ENCODE measurements at places on chromosomes 1 and 21. TPM values are rescaled to one million over a fixed set of nuclear protein-coding genes. Genes with fewer than 3 reads are reported as not detected.

Gene RIPPLY3
- 2.4 TPM for polyA plus RNA-seq

Gene CFHR4
- not detected for polyA plus RNA-seq

Gene LCE3A
- polyA plus RNA-seq: not detected

Gene LCE1A
- polyA plus RNA-seq: not detected

Gene MFAP2
- 233 TPM for polyA plus RNA-seq

GRCh38 chr1:62922006-62922405, 138.1 kb downstream of the ATG4C start:
- no peak for DNase-seq

DNA sequence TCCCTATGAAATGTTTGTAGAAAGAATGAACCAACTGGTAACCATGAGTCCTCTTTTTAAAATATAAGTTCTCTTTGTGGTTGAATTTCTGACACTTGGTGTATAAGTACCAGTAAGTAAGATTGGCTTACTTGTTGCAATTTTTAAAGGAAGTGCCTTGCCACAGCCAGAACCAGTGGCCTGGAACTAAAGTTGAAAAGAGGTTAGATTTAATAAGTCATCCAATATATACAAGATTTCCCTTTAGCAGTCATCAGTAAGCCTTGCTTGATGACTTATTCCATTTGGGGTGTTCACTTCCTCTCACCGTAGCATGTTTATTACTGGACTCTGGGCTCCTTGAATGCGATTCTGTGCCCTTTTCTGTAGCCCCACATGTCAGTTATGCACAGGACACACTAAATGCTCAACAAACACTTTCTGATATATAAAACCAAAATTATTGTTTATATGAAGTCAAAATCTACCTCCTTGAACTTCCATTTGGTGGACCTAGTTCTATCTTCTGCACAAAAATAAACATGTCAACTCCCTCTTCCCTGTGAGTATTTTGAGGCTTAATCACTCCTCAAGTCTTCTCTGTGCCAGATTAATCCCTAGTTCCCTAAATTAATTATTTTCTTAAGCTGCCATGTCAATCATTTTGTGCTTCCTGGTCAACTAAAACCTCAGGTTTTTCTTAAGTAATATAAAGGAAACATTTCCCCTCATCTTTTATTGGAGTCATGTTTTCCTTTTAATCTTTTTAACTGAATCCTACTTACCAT, 218.1 kb downstream of the ST6GALNAC3 start:
- DNase-seq: no peak

- peak; percentile 81 for DNase-seq
Observed at GRCh38 chr21:42939582-42940413, 14.4 kb upstream of the ERVH48-1 start.

GRCh38 chr1:247173431-247173830, 1.6 kb upstream of the ZNF124 start:
- DNase-seq: no peak

DNA sequence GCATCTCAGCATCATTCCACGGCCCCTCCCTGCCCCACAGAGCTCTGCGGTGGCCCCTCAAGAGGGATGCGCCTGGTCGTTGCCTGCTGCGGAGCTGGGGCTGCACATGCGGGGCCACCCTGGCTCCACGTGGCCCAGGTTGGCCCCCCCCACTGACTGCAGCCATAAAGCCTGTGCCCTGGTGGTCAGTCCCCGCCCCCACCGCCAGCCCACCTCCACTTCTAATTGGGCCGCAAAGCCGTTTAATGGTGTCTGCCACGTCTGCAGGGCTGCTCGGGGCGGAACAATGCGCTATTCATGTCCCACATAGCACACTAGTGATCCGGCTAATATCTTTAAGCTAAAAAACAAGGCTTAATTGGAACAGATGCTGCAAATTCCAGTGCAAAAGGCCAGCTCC, 33.5 kb upstream of the ACTRT2 start:
- DNase-seq: no peak

GRCh38 chr21:37367703-37368540, 1.3 kb downstream of the DYRK1A start:
- no peak for DNase-seq

GRCh38 chr1:210505601-210506496, 177.1 kb downstream of the HHAT start:
- no peak for DNase-seq

DNA sequence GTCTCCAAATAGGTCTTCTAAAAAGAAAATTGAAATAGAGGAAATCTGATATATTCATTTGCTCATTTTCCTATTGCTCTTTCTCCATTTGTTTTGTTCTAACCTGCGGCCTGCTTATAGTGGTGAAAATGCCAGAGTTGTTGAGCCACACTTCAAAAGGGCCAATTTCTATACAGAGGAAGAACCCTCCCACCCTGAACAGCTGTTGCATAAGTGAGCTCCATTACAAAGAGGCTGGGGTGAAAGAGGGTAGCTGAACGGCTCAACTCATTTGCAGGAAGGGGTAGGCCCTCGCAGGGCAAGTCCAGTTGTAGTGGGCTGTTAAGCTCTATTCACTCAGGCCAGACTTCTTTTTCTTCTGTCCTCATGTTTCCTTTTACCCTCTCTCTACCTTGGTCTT, 8.8 kb downstream of the ADCY10 start:
- DNase-seq: no peak

GRCh38 chr1:195195423-195196057, 1412.7 kb downstream of the KCNT2 start:
- DNase-seq: no peak

DNA sequence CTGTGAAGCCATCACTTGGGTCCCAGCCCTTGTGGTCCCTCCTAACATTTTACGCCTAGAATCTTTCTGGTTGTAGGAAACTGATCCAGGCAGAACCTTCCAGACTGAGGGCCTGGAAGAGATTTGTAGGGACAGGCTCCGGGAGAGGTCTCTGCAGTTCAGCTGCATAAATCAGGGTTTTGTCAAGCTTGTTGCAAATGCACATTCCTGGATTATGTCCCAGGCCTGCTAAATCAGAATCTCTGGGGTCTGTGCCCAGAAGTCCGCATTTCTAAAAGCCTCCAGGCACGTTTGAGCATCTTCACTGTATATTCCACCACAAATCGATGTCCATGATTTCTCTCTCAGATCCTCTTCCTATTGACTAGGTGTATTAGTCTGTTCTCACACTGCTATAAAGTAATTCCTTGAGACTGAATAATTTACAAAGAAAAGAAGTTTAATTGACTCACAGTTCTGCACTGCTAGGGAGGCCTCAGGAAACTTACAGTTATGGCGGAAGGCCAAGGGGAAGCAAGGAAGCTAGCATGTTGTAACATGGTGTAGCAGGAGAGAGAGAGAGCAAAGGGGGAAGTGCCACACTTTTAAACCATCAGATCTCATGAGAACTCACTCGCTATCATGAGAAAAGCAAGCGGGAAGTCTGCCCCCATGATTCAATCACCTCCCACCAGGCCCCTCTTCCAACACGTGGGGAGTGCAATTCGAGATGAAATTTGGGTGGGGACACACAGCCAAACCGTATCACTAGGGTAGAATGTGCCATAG, 1.2 kb upstream of the FHAD1 start:
- peak; percentile 47 for DNase-seq

DNA sequence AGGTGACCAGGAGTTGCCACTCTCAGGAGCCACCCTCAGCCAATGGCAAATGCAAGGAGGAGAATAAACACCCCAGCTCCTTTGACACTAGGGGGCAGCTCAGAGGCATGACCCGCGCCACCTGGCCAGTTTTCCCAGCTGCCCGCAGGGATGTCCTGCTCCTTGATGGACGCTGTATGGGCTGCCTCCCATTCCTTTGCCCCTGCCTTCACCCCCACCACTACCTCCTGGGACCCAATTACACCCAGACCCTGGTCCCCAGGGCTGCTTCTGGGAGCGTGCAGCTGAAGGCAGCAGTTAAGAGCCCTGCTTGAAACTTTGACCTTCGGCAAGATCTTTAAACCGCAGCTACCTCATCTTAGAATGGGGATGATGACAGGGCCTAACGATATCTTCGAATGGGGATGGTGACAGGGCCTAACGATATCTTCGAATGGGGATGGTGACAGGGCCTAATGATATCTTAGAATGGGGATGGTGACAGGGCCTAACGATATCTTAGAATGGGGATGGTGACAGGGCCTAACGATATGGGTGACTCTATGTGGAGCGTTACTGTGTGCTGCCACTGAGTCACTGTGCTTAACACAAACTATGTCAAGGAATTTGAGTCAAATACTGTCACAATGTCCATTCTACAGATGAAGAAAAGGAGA, 163.0 kb upstream of the KAZN start:
- DNase-seq: no peak

GRCh38 chr1:1763657-1764621, 14.3 kb downstream of the NADK start:
- DNase-seq: no peak

DNA sequence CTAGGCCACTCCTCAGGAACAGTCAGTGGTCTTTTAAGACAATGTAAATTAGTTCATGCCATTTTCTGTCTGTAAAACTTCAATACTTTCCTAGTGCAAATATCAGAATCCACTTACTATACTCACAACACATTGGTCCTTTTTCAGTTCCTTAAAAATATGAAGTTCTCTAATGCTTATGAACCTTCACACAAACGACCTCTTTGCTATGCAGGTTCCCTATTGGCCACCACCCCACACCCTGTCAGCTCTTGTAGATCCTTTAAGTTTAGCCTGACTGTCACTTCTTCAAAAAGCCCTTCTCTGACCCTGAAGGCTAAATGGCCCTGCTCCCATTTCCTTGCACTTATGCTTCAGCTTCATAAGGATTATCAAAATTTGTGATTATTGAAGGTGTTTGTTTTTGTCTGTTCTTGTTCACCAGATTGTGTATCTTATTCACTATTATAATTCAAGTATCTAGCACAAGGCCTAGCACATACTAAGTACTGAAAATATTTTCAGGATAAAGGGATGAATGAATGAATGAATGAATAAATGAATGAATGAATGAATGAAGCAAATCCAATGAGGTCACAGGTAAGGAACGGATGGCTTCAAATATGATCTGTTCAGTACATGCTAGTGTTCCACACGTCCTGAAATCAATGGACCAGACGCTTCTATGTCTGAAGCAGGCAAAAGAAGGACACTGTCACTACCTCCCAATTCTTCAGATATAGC, 373.9 kb downstream of the VAV3 start:
- DNase-seq: no peak

DNA sequence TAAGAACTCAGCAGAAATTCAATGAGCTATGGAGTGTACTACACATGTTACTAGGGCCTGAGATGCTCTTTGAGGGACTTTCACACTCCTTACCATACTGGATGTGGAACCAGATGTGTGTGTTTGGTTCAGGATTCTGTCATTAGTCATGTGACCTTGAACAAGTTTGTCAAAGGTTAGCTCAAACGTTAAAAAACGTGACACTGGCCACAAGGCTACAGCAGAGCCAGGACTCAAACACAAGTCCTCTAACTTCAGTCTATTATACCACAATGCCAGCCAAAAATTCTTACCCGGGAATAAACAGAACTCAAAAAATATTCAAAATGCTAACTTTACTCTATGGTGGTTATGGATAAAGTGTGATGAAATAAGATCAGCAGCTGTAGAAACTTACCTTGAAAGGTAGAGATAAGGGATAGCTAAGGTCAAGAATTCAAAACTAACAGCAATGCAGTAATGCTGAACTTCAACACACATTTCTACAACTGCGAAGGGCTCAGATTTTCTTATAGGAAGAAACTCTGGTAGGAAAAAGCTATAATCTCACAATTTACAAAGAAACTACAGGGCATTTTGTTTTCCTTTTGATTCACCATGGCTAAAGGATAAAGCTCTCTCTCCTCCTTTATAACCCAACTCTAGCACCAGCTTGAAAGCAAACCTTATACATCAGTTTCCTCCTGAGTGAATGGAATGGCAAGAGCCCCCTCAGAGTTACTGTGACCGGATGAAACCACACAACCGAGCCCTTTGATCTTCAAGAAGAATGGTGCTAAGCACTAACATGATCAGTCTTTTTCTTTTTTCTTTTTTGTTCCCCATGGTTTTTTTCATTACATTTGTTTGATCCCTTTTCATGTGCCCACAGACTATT, 233.9 kb downstream of the SLC45A1 start:
- no peak for DNase-seq

GRCh38 chr1:9718006-9718680, 66.6 kb downstream of the PIK3CD start:
- no peak for DNase-seq

DNA sequence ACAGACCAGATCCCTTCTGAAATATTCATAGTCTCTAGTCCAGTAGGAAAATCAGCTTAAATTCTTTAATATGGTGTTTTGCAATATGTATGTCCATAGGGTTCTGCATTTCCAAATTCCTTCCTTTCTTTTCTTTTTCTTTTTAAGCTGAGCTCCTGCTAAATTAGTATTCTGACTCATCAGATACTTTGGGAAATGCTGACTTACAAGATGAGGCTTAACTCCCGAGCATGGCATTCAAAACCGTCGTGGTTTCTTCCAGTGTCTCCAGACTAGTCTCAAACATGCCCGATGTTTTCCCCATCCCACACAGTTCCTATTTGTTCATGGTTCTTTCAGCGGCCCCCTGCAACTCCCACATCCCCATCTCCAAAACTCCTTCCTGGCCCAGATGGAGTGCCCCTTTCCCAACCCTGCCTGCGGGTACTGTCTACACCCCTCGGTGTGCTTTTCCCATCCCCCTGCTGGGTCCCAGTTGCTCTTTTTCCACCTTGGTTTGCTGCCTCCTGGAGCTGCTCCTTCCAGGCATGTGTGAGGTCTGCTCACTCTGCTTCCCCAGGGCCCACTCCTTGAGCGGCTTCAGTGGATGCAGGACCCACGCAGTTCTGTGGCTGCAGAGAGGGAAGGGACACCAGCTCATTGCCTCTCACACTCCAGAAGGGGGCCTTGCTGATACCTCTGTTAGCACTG, 19.5 kb upstream of the ETV3 start:
- no peak for DNase-seq

DNA sequence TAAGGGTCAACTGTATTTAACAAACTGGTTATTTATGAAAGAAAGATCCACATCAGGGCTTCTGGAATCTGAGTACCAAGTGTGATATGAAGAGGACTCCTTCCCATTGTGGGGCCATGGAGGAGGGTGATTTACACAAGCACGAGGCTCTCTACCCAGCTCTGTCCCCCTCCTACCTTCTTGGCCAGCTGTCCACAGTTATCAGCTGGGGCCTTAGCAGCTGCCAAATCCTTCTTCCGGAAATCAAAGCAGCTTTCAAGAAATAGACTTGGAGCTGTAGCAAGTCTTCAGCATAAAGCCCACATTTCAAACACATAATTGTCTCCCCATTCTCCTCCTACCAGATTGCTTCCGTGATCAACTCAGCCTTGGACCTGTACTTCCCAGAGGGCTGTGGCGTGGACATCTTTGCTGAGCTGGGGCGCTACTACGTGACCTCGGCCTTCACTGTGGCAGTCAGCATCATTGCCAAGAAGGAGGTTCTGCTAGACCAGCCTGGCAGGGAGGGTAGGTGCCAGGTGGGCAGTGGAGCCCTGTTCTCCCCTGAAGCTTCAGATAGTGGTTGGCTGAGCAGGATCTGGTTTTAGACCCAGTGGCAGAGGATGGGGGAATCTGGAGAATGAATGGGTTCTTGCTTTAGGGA, 15.5 kb downstream of the AZIN2 start:
- DNase-seq: no peak

DNA sequence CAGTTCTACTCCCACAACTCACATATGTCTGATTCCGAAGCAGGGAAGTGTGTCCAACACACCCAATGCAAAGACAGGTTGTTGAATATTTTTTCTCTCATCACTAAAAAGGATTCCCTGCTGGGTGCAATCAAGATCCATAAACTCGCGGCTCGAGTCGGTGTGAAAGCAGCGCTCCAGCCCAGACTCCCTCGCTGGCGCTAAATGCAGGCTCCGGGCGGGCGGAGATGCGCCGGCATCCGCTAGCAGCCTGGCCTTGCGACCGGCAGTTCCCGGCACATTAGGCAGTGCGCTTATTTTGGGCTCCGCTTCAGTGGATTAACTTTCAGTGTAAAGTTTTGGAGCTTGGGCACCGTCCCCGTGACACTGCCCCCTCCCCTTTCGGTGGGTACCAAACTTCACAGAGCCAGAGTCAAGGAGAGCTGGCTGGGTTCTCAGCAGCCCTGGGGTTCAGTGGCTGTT, 87.7 kb upstream of the POU3F1 start:
- no peak for DNase-seq

Measured in renal pelvis (tissue), 12 donors.